NCI-H1417 (cell line): ENCODE measurements at places on chromosomes 6 and 20.

- DNase-seq: no peak
Observed at GRCh38 chr6:33451606-33452005, 2.8 kb upstream of the ZBTB9 start.

DNA sequence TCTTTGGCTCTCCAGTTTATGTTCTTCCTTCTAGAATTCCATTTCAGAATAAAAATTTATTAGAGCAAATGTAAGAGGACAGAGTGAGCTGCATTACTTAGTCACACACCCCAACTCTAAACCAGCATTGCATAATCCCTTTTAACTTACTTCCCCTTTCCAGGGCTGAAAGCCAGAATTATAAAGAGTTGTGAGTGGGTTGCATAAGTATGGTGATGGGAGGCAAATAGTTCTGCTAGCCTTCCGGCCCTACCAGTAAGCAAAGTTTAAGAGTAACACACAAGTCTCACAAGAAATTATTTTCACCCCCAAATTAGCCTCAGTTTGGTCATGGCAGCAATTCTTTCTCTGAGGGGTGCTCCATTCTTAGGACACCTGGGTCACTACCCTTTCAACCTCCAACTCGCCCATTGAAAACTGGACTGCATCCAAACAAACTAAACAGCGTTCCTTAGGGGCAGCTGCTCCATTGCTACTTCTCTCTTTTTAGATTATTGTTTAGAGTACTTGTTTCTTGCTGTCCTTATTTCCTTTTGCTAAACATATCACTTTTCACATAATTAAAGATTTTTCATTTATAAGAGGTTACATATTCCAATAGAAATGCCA, 1.6 kb downstream of the KIAA0408 start:
- DNase-seq: no peak

DNA sequence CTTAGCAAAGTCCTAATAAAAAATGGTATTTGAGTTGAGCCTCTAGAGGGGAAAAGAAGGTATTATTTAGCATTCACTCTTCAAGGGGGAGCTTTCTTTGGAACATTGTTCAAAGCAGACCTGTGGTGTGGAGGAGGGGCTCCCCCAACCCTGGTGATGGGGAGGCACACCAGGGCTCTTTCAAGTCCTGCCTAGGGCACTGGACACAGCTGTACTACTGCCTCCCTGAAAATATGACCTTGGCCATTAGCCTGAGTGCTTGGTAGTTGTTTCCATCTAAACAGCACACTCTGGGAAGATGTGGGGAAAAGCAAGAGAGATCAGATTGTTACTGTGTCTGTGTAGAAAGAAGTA, 215.1 kb upstream of the CNR1 start:
- no peak for DNase-seq

DNA sequence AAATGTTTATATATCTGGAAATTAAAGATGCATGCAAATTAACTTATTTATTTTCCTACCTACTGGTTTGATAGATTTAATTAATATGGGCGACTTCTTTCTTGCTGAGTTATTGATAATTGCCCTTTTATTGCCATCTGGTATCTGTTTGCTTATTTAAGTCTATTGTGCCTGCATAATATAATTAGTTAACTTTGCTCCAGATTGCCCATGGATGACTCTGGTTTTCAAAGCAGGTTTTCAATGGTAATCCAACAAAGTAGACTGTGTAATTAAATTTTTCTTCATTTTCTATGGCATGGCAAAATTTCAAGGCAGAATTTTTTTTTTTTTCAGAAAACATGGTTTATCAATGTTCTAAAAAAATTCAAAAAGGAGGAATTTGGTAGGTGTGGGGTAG, 1092.0 kb downstream of the GRIK2 start:
- no peak for DNase-seq

GRCh38 chr6:21781128-21781527, 187.6 kb downstream of the SOX4 start:
- no peak for DNase-seq

DNA sequence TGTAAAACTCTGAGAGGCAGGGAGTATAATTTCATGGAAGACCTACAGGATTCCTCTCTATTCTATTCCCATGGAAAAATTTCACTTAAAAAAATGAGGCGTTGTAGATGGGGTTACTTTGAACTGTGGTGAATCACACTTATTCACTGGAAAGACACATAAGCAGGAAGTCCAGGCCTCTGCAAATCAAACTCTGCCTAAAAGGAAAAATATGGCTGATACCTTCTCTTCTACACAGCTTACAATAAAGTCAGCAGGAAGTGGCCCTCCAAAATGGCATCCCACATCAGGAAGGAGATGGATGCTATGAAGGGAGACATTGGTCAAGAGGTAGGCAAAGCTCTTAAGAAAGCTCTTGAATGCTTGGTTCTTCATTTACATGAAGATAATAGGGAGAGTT, 115.9 kb downstream of the FYN start:
- no peak for DNase-seq

- DNase-seq: peak; percentile 89
Observed at GRCh38 chr6:90940812-90941481, 354.1 kb upstream of the MAP3K7 start.

GRCh38 chr20:5596401-5597193, 153.6 kb upstream of the SHLD1 start:
- no peak for DNase-seq

DNA sequence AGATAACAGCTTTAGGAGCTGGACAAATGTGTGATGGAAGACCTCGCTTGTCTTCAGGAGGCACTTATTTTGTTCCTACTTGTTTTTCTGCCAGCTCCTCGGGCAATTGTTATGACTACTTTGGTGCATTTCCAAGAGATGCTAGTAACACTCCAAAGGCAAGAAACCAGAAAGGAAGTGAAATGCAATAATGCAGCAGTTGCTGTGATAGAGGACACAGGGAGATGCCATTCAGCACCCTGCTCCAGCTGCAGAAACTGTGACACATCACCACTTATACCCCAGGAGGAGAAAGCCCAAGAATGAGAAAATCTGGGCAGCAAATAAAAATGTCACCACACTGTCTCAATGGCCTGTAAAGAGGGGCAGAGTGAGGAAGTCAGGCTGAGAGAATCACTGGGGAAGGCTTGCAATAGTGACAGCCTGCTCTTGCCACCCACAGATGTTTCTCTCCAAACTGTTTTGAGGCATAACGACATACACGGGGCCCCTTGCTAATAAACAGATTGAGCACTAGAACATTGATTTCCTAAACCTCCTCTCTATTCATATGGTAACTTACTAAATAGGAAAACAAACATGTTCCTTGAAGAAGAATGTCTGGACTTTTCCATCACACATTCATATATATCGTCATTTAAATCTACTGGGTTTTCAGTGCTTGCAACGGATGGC, 231.0 kb upstream of the PRND start:
- DNase-seq: no peak

- DNase-seq: no peak
Observed at GRCh38 chr20:12057778-12058177, 140.1 kb downstream of the BTBD3 start.

DNA sequence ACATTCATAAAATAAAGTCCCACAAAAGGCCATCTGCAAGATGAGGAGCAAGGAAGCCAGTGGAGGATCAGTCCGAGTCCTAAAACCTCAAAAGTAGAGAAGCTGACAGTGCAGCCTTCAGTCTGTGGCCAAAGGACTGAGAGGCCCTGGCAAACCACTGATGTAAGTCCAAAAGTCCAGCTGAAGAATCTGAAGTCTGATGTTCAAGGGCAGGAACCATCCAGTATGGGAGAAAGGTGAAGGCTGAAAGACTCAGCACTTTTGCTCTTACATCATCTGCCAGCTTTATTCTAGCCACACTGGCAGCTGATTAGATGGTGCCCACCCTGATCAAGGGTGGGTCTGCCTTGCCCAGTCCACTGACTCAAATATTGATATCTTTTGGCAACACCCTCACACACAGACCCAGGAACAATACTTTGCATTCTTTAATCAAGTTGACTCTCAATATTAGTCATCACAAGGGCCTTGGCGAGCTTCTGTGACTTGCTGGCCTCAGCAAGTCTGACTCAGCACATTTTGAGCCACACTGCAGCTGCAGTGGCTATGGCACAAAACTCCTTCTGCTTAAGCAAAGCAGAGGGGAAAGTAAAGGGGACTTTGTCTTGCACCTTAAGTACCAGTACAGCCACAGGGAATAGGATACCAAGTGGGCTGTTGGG, 1370.3 kb upstream of the CITED2 start:
- no peak for DNase-seq

DNA sequence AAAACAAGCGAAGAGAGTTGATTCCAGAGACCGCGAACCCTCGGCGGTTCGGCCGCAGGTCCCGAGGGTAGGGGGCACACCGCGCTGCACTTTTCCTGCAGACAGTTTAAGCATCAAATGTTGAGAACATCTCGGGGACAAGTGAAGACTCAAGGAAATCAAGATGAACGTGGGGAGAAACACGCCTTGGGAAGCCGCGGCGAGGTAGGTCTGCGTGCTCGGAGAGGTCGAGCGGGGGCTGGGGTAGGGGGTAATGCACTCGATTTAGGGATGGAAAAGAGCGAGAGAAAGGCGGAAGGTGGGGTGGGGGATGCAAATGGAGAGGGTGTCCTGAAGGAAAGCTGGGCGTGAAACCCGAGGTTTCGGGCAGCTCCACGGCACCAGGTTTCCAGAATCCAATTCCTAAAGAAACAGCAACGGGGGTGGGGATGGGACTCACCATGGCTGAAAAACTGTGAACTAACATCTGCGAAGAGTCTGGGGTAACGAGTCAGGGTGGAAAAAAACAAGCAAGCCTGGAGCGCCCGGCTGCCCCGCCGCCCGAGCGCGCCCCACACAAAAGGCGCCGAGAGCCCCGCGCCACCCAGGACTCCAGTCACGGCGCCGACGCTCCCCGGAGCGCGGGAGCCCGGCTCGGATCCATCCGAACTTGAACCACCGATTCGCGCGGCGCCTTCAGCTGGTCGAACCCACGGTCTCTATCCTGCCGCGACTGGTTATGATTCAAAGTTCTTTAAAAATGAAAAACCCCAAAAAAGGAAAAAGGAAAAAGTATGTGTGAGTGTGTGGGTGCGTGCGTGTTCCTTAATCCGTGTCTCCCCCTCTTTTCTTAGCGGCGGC, 3.5 kb downstream of the TFAP2A start:
- DNase-seq: peak; percentile 64

DNA sequence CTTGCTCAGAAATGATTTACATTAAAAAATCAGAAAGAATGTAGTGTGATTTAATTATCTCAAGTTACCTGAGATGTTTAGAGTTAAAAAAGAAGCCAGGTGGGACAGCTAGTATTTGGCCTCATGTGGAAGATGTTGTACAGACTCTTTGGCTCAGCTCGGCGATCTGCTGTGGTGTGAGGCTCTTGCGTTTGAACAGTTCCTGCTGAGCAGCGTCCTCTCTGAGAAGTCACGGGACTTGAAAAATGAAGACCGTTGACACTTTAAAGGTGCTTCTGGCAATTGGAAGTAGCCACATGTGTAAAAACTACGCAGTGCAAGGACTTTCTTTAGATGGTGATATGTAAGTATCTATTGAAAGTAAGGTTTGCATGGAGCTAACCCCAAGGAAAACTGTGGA, 169.0 kb downstream of the BACH2 start:
- peak; percentile 40 for DNase-seq

DNA sequence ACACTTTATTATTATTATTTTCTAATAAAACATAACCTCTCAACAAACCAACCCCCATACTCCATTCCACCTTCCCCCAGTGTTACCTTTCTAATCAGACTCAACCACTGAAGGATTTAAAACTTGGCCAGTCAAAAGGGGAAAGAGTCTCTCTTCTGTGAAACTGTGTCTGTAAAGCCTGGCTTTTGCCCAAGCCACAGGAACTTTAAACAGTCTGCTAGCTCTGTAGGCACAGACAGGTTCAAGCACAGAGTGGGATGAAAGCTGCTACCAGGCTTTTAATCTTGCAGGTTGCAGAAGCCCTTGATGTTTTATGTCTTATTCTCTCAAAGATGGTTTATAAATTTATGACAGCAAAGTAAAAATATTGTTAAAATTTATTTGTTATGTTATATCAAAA, 585.7 kb downstream of the TENT5A start:
- DNase-seq: no peak

- DNase-seq: no peak
Observed at GRCh38 chr6:142015011-142015410, 117.7 kb upstream of the GJE1 start.

- DNase-seq: no peak
Observed at GRCh38 chr6:47118611-47119010, 76.5 kb upstream of the ADGRF1 start.

DNA sequence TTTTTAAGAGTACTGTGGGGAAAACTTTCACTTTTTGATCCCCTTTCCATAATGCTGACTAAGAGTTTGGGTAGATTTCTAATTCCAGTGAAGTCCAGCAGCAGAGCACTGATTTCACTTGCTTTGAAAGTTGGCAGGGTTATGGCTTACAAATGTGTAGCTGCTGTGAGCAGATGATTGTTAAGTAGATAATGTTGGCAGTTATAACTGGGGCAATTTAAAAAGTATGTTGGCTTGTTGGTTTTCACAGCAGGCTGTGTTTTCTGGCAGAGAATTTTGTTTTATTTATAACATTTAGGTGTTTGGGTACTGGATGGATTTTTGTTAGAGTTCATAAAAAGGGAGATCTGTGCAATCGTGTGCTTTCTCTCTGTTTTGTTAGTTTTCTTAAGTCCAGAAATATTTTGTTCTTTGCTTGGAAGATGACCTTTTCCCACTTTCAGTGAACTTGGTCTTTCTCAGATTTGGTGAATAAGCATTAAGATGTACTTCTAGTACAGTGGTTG, 31.4 kb downstream of the AFDN start:
- DNase-seq: no peak

- no peak for DNase-seq
Observed at GRCh38 chr6:40510442-40510841, 76.7 kb downstream of the LRFN2 start.

- no peak for DNase-seq
Observed at GRCh38 chr6:91572878-91573277, 986.0 kb upstream of the MAP3K7 start.

GRCh38 chr20:39823224-39823623, 861.1 kb downstream of the DHX35 start:
- DNase-seq: no peak

DNA sequence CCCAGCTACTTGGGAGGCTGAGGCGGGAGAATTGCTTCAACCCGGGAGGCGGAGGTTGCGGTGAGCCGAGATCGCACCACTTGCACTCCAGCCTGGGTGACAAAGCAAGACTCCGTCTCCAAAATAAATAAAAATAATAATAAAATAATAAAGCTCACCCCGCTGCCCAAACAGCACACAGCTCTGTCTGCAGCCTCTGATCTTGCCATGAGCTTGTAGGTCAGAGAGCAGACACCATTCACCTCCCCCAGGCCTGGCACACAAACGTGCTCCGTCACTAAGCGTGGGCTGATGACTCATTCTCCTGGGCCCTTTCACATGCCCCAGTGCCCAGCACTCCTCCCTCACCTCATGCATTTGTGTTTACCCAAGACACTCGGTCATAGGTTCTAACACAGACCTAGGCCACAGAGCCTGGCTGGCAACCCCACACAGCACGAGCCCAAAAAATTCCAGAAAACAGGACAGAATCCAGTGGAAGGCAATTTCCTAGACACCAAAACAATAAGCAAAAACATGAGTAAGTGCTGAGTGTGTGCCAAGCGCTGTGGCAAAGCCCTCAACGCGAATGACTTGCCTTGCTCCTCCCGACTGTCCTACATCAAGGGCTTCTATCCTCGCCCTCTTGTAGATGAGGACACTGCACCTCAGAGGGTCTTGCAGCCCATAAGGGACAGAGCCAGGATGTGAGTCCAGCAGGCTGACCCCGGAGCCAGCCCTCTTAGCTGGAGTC, 18.0 kb downstream of the ATP9A start:
- peak; percentile 18 for DNase-seq
